ENCODE measurements at places on chromosomes 12 and 14.

GRCh38 chr14:67853715-67854114, 34.1 kb downstream of the RAD51B start:
- no peak for DNase-seq

GRCh38 chr12:56591961-56592360, 38.2 kb downstream of the BAZ2A start:
- no peak for DNase-seq

DNA sequence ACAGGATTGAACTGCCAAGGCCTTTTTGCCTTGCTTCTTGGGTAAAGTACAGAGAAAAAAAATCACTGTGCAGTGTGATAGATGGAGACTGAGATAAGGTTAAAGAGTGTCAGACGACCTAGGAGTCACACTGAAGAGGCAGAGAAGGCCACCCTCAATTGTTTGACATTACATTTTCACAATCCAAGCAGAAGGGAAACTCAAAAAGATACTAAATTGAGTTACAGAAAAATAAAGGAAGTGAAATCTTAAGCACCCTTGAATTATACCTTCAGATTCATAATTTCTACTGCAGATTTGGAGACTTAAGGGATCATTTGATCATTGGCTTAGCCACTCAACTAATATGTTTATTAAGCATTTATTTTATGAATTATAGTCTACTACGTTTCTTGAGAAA, 97.1 kb downstream of the MYF5 start:
- DNase-seq = no peak

GRCh38 chr12:100675432-100675831, 101.9 kb downstream of the GAS2L3 start:
- no peak for DNase-seq

- no peak for DNase-seq
Observed at GRCh38 chr14:91406982-91407381, 10.6 kb downstream of the CCDC88C start.

GRCh38 chr12:80269803-80270552, 170.6 kb downstream of the OTOGL start:
- no peak for DNase-seq

- no peak for DNase-seq
Observed at GRCh38 chr14:86990396-86990795, 1002.6 kb downstream of the GALC start.

DNA sequence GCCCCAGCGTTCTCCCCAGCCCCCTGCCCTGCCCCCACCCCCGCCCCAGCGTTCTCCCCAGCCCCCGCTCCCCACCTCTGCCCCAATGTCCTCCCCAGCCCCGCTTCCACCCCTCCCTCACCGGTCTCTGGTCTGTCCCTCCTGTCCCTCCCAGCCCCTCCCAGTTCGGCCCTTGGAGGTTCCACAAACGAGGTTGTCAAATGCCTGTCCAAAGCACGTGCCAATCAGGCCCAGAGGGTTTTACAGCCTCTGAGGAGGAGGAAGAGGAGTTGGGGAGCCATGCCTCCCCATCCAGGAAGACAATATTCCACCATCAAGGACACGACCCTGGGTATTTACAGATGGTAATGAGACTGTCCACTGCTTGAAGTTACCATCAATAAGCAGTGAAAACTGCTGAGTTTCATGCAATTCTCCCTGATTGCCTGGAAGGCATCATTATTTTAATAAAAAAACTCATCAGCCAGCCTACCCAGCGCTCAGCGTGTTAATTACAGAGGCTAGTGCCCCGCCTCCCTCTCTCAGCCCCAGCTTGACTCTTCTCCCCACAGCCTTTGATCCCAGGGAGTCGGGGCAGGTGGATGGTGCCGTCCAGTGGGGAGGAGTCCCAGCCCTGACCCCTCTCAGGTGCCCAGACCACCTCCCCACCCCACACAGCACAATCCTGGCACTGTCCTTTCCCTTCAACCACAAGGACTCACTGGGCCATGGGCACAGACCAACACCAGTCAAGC, 30.6 kb upstream of the C14orf180 start:
- no peak for DNase-seq

- no peak for DNase-seq
Observed at GRCh38 chr12:105819549-105819948, 319.2 kb downstream of the NUAK1 start.

DNA sequence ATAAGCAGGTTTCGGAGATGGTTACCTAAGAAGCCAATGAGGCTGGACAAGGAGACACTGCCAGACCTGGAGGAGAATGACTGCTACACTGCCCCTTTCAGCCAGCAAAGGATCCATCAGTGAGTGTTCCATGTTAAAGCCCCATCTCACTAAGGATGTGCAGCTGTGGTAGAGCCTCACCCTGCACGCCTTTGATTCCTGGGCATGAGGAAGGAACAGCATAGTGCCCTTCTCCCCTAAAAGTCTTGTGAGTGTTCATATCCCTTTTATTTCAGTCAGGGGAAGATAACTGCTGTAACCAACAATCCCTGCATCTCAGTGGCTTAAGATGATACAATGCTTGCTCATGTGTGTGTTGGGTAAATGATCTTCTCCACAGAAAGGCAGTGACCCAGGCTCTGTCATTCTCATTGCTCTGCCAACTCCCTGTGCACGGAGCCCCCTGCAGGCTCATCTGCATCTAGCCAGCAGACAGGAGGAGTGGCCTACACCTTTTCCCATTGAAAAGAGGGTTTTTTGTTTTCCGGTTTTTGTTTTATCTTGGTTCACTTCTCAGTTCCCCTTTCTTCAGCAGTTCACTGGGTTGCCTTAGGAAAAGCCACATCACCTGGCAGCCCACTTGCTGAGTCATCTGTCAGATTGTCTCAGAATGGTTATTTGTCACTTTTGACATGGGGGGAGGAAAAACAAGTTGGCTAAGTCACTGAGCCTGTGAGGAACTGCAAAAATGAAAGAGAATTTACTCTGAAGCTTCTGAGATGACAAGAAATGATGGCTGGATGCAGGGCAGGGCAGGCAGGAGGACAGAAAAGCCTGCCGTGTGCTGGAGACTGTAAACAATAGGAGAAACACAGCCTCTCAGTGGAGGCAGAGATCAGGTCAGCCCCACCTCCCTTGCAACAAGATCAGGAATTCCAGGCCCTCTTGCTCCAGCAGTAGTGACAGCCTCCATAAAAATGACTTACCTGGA, 193.3 kb downstream of the ANO4 start:
- peak; percentile 59 for DNase-seq

DNA sequence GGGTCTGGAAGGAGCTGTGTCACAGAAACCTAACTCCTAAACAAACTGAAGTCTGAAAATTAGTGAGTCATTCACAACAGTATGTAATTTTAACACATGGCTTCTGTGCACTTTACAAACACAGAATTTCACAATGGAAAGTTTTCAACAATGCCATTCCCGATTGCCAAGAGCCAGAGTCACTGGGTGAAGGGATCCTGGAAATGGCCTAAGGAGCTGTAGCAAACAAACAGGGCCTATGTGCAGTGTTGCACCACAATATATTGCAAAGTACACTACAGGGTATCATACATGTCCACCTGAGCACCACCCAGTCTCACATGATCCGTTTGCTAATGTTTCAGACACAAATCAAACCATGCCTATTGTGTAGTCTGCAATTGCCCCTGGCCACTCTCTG, 184.7 kb upstream of the OTX2 start:
- no peak for DNase-seq

- no peak for DNase-seq
Observed at GRCh38 chr12:5587711-5588121, 155.8 kb downstream of the NTF3 start.

GRCh38 chr14:81559385-81559784, 25.7 kb upstream of the SEL1L start:
- DNase-seq = no peak

DNA sequence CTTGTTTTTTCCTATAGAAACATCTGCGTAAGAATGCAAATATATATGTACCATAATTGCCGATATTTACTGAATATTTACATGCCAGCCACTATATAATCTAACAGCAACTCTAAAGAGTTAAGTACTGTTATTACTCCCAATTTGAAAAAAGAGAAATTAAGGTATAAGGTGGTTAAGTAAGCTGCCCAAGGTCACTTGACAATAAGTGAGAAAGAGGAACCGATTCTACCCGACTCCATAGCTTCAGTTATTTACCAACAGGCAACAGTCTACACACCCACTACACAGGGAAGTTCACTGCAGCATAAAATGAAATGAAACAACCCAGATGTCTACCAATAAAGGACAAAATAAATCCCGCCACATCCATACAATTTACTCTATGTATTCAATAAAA, 1.1 kb downstream of the MIS18BP1 start:
- DNase-seq = no peak

DNA sequence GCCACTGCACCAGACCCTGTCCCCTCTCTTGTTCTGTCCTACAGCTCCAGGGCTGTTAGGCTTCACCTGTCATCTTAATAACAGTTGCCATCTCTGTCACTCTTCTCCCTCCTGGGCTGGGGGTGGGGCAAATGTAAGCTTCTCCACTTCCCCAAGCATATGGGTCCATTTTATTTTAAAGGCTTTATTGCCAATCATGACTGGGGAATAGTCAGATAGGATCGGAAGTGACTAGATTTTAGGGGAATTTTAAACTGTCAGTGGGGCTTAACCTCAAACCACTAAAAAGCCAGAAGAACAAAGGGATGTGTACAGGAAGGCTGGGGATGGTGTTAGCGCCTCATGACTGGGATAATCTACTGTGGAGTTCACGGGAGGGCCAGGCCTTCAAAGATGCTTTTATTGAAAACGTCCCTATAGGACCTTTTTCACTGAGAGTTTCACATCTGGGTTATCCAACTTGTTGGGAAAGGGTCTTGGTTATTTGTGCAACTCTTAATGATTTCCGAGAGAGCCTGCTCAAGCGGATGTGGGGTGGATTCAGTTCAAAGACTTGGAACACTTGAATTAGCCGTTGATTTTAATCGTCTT, 41.6 kb downstream of the CHST11 start:
- no peak for DNase-seq

GRCh38 chr14:100532154-100532861, 54.9 kb downstream of the BEGAIN start:
- DNase-seq = no peak

GRCh38 chr14:63045612-63046320, 508 bp upstream of the KCNH5 start:
- DNase-seq = no peak
